Fibroblast of pulmonary artery (primary cell): ENCODE measurements at places on chromosomes 2 and 18.
A peak's percentile ranks its signal among the peaks of the same experiment; 100 is the strongest.

GRCh38 chr2:115584507-115584906 lies 1142.1 kb downstream of the DPP10 start:
- DNase-seq, result no peak

DNA sequence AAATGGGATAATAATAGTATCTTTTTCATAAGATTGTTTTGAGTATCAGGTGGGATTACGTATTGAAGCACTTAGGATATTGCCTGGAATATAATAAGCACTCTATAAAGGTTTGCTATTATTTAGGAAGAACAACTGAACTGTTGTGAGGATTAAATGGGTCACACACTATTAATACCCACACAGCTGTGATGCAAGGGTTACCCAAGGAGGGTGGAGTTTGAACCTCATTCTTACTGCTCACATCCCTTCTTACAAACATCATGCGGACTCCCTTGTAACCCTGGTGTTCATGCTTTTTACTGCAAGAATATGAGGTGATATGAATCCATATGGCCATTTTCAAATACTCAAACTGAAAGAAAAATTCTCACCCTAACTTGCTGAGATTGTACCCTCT lies 113.5 kb downstream of the KCTD1 start:
- no peak for DNase-seq

GRCh38 chr2:138115666-138116065 lies 151.4 kb downstream of the HNMT start:
- peak; percentile 53 for DNase-seq

GRCh38 chr2:205868773-205869333 lies 186.6 kb downstream of the NRP2 start:
- DNase-seq, result peak; percentile 58

DNA sequence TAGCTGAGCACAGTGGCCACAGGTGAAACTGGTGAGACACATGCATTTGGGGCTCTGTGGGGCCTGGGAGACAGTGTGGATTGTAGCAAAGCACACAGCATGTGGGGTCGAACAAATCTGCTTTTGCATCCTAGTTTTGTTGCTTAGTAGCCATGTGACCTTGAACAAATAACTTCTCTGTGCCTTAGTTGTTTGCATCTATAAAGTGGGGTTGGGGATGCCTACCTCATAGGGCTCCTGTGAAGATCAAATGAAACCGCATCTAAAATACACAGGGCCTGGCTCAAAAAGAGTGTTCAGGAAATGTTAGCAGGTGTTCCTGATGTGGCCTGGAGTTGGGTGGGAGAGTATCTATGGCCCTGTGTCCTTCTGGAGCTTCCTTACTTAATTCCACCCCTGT lies 30.3 kb upstream of the CATIP start:
- DNase-seq, result no peak

- no peak for DNase-seq
Measured at GRCh38 chr18:26488417-26489009, 59.8 kb downstream of the KCTD1 start.

GRCh38 chr2:241095594-241096290 lies 6.3 kb downstream of the MTERF4 start:
- no peak for DNase-seq

- DNase-seq, result peak; percentile 38
Measured at GRCh38 chr2:221571551-221572218, 419 bp downstream of the EPHA4 start.

DNA sequence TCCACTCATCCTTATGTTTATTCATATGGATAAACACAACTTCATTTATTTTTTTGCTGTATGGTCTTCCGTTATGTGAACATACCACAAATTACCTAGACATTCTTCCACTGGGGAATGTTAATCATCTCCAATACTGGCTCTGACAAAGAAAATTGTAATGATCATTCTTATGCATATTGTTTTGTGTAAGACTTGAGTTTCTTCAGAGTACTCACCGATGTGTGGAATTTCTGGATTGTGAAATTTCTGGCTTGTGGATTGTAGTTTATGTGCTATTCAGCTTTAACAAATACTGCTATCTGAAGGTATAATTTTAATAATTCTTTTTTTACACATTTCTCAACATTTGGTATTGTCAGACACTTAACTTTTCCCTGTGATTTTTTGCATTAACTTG lies 212.2 kb upstream of the THUMPD2 start:
- peak; percentile 66 for DNase-seq

DNA sequence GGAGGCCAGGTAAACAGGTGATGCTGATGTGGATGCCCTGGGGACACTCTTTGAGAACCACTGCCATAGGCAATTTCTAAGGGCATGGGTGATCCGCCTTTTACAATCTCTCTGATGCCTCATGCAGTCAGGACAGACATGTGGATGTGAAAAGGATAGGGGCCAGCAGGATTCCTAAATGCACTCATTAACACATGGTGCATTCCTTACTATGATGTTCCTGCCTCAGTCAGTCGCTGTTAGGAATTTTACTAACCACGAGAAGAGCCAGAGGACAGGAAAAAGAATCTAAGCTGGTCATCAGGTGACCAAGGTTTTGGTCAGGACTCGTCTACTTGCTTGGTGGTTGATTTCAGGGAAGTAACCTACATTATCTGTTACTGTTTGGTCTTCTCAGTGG lies 191.0 kb downstream of the ARL4C start:
- DNase-seq, result no peak

DNA sequence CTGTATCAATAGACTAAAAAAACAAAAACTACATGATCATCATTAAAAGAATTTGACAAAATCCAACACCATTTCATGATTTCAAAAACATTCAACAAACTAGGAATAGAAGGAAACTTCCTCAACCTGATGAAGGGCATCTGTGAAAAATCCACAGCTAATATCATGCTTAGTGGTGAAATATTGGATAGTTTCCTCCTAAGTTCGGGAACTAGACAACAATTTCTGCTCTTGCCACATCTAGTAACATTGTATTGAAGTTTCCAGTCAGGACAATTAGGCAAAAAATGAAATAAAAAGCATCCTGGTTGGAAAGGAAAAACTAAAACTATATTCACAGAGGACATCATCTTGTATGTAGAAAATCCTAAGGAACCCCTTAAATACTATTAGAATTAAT lies 34.8 kb downstream of the TNS1 start:
- DNase-seq, result no peak

DNA sequence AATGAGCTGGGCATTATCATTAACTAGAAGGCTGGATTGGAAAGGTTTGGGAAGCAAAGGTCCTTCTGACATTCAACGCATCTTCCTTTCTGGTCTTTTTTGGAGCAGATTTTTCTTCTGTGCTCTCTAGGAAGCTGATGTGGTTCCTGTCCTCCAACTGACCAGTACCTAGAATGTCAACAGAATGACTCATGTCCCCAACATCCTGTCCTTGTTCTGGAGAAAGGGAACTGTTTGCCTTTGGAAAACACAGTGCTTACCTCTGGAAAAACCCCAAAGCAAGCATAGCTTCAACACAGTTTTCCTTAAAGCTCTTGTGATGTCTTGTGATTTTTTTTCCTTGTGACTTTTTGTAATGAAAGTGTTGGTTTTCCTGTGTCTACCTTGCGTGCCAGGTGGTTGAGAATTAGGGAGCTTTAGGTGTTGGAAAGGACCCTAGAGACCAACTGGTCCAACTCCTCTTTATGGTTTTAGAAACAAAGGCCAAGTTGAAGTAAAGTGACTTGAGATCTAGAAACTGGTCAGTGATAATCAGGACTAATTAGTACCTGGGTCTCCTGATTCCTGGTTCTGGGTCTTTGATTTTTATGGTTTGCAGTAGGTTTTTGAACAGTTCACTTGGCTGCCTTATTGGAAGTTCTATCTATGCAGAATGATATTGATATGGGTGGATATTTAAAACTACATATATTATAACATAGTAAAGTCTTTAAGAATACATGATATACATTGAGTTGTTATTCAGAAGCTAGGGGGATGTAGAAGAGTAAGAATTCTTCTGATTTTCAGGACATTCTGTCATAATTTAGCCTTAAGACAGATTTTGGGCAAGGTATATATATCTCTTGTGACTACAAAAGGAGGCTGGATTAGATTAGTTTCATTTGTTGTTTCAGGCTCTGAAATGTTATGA lies 70.5 kb downstream of the FMNL2 start:
- peak; percentile 41 for DNase-seq

DNA sequence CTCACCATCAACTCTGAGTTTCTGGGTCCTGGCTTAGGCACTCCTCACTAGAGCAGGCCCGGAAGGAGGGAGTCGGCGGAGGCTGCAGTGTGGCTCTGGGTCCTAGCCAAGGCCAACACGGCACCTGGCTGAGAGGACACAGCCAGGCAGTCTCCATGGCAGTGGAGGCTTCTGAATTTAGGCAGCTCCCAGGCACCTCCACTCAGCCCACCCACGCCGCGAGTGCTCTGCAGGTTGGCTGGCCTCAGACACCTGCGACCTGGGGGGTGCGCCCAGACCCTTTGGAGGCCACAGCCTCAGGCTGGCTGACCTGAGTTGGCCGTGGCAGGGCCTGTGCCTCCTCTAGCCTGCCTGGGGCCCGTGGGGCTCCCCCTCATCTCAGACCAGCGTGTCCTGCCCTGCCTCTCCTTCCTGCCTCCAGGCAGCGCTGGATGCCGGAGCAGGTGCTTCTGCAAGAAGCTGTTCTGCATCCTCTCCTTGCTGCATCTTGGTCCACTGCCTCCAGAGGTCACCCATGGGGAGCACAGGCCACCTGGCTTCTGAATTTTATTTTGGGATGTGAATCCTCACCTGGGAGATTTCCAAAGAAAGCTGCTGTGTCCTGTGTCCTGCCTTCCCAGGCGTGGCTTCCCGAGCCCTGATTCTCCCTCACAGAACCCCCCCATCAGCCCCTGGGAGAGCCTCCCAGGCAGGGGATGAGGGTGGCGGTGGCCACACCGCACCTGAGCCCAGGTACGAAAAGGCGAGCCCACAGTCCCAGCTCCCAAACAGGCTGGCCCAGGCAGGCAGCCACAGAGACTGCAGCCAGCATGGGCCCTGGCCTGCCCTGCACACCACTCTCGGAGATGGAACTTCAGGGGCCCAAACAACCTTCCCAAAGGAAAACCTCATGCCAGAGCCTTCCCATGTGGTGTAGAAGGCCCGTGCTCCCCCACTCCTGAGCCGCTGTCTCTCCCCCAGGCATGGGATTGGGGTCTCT lies 23.4 kb downstream of the AQP12A start:
- no peak for DNase-seq

- DNase-seq, result no peak
Measured at GRCh38 chr2:176024083-176024482, 22.0 kb upstream of the LNPK start.

DNA sequence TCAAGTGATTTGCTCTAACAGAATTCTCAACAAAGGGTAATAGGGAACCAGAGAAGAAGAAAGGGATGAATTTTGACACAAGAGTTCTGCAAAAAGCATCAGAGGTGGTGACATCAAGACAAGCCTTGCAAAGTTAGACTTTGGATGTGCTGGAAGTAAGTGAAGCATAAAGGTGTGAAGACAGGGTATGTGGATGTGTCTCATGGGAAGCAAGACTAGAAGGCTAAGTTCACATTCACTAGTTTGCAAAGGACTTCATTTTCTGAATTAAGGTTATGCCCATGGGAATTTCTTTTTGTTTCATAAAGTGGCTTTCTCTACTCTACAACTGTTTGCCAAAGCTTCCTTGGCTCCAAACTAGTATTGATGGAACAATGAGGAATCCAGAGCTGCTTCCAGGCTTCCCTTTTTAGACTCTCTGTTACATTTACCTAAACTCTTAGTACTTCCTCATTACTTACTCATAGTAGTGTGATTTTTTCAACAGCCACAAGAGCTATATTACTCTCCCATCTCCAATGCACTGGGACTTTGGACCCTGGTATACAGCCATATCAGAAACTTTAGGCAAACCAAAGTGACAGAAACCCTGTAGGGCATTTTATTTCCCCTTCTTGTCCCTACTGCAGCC lies 21.1 kb upstream of the IHH start:
- DNase-seq, result no peak

- peak; percentile 62 for DNase-seq
Measured at GRCh38 chr2:46269001-46269400, 28.2 kb upstream of the EPAS1 start.

DNA sequence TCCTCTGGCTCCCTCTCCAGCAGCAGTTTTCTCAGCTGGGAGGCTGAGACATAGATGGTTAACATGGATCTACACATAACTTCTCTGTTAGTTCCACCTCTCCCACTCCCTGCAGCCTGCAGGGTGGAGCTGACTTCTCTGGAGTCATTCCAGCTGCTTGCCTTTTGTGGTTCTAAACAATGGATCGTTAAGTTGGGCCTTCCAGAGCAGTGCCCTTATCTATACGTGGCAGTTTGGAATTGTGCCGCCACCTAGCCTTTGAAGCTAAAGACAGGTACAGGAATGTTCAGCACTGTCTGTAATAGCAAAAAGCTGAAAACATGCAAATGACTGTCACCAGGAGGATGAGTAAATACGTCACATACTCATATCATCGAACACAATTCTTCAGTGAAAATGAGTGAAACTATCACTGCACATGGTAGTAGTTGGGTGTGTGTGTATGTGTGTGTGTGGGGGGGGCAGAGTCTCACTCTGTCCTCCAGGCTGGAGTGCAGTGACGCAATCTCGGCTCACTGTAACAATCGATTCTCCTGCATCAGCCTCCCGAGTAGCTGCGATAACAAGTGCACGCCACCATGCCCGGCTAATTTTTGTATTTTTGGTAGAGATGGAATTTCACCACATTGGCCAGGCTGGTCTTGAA lies 50.3 kb downstream of the SH2D6 start:
- peak; percentile 77 for DNase-seq

GRCh38 chr2:19072161-19072560 lies 286.3 kb downstream of the OSR1 start:
- DNase-seq, result no peak

GRCh38 chr2:101427240-101427639 lies 39.9 kb upstream of the CREG2 start:
- no peak for DNase-seq

- no peak for DNase-seq
Measured at GRCh38 chr2:114011713-114012112, 121.8 kb downstream of the ACTR3 start.

GRCh38 chr2:136217996-136218395 lies 100.0 kb upstream of the CXCR4 start:
- DNase-seq, result no peak

GRCh38 chr2:45925026-45925425 lies 273.6 kb downstream of the PRKCE start:
- no peak for DNase-seq

- DNase-seq, result no peak
Measured at GRCh38 chr2:190149200-190149599, 86.7 kb upstream of the MSTN start.

DNA sequence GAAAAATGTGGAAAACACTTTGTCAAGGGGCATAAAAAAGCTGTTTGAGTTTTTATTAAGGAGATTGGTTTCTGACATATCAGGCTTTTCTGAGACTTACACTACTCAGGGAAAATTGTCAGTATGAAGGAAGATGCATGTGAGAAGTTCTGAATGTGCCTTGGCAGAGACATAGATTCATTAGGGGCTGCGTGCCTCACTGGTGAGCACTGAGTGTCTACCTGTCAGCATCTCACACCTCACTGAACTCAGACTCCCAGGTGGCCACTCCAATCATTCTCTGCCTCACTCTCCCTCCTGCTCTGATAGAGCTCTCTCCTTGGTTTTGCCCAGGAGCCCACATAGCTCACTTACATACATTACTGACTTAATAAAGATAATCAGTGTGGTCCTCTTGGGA lies 372.6 kb downstream of the LRRTM4 start:
- no peak for DNase-seq

- DNase-seq, result peak; percentile 83
Measured at GRCh38 chr18:23032030-23032582, 99.0 kb downstream of the RBBP8 start.

- DNase-seq, result no peak
Measured at GRCh38 chr2:202032846-202033316, 774 bp upstream of the FZD7 start.
